ENCODE measurements at places on chromosomes 11 and 22.

- DNase-seq: no peak
Observed at GRCh38 chr11:69667619-69668604, 7.2 kb downstream of the LTO1 start.

DNA sequence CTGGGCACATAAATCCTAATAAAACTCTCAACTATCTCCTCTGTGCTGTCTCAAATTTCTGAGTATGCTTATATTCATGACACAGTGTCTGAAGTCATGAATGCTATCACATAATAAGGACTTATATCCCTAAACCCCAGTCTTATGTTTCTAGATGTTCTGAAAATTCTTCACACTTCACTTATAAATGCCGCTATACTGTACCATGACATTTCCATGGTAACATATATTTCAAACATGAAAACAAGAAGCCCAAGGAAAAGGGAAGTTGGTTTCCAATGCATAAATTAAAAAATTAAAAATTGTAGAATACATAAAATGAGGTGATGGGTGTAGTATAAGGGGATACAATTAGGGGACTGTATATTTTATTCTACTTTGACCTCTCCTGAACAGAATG, 11.7 kb downstream of the GVQW3 start:
- no peak for DNase-seq

DNA sequence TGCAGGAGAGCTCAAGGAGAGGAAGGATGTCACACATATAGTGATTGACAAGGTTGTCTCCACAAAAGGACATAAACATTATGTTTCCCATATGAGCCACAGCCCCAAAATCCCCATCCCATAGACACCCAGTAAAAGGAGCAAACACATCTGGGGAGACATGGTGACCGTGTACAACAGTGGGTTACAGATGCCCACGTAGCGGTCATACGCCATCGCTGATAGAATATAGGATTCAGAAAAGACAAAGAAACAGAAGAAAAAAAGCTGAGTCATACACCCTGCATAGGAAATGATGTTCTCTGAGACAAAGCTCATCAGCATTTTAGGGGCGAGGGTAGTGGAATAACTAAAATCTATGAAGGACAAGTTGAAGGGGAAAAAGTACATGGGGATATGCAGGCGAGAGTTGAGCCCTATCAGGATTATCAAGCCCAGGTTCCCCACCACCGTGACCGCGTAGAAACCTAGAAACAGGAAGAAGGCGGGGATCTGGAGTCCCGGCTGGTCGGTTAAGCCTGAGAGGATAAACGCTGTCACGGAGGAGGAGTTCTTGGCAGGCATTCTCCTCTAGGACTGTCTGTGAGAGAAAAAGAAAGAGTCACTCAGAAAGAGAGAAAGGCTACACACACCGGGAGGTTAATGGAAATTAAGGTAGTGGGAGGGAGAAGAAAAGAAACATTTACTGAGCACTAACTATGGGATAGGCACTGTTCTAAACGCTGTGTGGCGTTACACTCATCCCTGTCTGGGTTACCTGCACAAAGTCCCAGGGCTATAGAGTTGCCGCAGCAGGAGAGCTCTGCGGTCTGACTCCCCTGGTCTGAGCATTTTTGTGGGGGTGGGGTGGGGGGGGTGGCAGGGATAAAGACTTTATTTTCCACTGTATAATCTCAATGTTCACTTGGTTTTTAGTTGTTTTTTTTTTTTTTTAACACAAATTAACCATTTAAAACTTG, 36.1 kb upstream of the OR8B8 start:
- no peak for DNase-seq

DNA sequence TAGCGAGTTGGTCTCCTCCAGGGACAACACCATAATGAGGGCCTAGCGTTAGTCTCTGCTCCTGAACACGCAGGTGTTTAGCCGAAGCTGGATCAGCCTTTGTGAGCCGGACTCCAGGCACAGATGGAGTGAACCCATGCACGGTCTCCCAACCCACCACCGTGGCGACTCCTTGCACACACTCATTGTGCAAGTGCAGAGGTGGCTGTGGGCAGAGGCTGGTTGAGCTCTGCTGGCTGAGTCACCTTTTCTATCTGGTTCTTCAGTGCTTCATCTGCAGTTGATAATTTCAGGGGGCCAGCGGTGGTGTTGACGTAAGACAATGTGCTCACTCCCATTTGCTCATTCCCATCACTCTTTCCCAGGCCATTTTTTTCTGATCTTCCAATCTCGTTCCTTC, 72.1 kb upstream of the SLC22A12 start:
- no peak for DNase-seq

- DNase-seq: no peak
Observed at GRCh38 chr22:29072979-29073617, at the start of gene KREMEN1. KREMEN1 (plus strand) TSS chr22:29073035; CDS start chr22:29073131, 96 bp downstream.

Measured in stimulated activated CD4-positive, alpha-beta T cell treated with anti-CD3 and anti-CD28 coated beads, Interleukin-2, amount 100 ng/mL, for 48 hours (primary cell).